Activated CD8-positive, alpha-beta memory T cell treated with anti-CD3 and anti-CD28 coated beads for 1 hour (primary cell): ENCODE measurements at places on chromosomes 11 and 22.

GRCh38 chr22:23098718-23099530 lies 28.6 kb downstream of the GNAZ start:
- DNase-seq = no peak

DNA sequence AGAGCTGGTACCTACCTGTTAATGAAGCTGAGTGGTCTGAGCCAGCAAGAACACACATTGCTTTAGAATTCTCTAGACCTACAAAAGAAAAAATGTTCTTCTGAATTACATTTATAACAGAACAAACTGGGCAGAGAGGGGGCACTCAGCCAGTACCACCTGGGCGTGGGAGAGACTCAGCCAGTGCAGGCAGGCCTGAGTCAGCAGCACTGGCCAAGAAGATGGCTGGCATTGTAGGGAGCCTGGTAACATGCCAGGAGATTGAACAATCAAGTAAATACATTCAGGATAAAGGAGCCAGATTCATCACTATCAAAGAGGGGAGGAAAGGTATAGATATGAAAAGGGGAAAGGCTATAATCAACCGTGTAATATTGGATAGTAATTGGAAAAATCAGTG lies 19.9 kb downstream of the SERGEF start:
- no peak for DNase-seq

DNA sequence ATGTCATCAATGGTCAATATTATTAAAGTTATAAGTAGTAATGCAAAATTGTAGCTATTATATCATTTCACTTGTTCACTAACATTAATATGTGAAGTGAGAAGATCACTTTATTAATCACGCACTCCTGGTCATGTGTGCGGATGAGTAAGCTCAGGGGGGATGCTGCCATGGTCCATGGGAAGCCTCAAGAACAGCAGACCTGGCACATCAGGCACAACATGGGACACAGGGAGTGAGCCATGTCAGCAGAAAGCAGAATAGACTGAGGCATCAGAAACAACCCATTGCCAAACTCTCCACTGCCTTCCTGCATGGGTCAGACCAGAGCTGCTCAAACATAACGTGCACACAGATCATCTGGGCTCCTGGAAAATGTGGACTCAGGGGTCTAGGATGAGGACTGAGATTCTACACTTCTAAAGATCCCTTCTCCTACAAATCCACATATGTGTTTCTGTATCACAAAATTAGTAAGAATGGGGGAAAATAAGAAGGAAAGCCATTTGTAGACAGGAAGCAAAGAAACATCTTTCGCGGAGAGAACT lies 63.8 kb upstream of the VPREB1 start:
- no peak for DNase-seq

DNA sequence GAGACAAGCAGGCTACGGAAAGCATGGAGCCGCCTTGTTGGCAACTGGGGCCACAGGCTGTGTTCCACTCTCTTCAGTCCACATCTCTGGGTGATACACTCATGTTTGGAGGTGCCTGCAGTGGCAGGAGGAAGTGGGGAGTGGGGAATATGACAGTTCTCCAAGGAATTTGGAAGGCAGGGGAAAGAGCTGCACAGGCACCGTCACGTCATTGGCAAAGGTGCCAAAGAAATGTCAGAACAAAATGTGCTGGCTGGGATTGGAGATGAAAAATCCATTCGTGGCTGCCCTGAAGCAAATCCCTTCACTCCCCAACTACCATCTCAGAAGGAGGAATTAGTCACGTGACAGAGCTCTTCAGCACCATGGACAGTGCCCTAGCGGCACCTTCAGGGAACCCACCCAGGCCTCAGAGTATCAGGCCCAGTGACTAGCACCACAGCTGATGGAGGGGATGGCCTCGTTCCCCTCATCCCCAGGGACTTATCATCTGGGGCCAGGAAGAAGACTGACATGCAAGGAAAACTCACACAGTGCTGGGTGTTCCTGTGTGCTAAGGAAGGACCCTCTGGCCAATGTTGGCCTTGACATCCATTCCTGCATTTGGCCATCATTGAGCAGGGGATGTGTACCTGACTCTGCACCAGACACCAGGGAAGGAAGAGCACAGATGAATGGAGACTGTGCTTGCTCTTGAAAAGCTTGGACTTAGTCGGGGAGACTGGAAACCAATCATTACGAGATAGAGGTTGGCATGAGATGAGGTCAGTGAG lies 48.5 kb upstream of the PRDM11 start:
- no peak for DNase-seq

DNA sequence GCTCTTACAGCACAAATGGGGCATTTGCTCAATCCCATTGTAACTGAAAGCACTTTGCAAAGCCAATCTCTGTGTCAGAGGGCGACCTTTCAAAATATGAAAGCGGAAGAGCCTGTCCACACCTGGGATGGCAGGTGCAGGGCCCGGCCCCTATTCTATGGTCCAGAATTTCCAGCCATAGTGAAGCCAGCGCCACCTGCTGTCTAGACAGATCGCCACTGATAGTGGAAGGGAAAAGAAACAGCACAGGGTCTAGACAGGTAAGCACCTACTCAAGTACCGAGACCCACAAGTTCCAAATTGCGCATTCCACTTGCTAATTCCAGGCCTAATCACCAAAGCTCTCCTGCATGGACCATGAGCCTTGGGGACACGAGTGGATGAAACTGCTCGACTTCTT lies 141.4 kb downstream of the NTM start:
- DNase-seq = no peak

- no peak for DNase-seq
These were observed 1204.7 kb downstream of the BRD1 start for GRCh38 chr22:48622891-48623545.

DNA sequence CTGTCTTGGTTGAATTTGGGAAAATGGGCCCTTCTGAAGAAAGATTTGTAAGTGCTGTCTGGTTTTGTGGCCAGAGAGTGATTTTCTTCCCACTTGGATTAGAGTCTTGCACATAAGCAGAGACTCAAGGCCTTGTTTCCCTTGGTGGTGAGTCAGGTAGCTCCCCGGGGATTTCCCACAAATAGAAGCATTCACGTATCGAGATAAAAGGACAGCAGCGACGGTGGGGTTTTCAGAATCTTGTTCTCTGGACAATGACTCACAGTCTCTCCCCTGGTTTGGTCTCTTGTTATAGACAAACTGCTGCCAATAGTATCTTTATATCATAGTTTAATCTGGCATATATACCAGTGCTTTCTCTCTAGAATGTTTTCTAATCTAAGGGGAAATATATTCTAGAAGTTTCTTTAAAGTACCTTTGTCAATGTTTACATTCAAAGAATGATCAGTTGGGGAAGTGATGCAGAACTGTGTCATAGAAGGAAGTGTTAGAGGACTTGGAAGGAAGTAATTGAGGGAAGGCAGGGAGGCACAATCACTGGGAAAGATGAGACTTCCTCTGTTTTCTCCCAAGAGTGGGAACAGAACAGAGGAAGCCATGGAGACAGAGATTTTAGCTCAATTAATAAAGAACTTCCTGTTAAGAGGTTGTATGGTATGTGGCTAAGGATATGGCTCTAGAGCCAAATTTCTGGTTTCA lies 18.1 kb downstream of the POLA2 start:
- peak; percentile 11 for DNase-seq

- no peak for DNase-seq
These were observed 14.2 kb upstream of the TECTA start for GRCh38 chr11:121086866-121087265.

- no peak for DNase-seq
These were observed 91.4 kb downstream of the NELL1 start for GRCh38 chr11:20760811-20761210.

DNA sequence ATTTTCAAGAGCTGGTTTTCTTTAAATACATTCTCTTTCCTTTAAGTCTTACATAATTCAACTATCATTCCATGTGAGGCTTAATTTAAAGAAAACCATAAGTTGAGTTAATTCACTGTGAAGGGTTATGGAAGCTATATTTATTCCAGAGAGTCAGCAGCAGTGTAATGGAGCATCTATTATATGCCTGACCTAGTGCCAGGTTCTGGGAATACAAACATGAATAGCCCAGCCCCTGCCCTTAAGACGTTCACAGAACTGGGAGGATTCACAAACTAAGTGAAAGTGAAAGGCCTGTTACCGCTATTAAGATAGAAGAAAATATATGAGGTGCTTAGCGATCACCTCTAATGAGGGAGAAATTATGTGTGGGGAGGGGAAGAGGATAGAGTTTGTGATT lies 408.9 kb upstream of the CCDC90B start:
- no peak for DNase-seq

- no peak for DNase-seq
These were observed 98.3 kb downstream of the ARHGAP42 start for GRCh38 chr11:100785148-100785983.

GRCh38 chr11:83070044-83070701 lies 1.5 kb downstream of the RAB30 start:
- no peak for DNase-seq

DNA sequence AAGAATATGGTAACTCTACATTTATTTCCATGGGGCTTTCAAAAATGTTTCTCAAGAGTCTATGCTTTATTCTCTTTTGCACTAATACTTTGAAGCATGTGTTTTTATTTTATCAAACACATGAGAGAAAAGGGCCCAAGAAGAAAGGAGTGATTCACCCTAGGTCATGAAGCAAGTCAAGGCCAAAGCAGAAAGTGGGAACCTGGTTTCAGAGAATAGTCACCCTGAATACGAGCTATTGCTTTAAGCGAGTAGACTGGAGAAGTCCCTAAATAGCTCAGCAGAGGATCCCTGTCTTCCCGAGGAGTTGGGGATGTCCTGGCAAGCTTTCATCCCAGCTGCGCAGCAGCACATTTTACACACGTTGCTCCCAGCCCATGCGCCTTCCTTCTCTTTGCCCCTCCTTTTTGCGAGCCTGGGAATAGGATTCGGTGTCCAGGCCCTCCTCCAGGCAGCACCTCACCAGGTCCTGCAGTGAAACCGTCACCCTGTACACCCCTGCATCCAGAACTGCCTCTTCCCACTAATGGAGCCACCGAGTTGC lies 19.1 kb downstream of the MPEG1 start:
- DNase-seq = no peak

DNA sequence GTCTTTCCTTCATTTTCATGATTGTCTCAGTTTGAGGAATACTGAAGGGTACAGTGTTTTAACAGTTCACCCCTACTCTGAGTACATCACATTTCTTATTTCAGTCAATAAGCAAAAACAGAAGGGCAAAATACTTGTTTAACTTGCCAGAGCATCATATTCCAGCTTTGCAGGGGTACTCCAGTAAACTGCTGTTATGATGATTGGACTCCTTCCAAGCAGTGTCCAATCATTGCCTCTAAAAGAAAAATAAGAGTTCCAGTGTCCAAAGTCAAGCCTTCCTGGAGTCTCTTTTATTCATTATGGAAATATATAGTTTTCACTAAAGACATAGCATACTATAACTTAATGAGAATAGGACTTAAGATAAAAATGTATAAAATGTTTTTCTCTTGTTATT lies 105.1 kb downstream of the FANCF start:
- no peak for DNase-seq

DNA sequence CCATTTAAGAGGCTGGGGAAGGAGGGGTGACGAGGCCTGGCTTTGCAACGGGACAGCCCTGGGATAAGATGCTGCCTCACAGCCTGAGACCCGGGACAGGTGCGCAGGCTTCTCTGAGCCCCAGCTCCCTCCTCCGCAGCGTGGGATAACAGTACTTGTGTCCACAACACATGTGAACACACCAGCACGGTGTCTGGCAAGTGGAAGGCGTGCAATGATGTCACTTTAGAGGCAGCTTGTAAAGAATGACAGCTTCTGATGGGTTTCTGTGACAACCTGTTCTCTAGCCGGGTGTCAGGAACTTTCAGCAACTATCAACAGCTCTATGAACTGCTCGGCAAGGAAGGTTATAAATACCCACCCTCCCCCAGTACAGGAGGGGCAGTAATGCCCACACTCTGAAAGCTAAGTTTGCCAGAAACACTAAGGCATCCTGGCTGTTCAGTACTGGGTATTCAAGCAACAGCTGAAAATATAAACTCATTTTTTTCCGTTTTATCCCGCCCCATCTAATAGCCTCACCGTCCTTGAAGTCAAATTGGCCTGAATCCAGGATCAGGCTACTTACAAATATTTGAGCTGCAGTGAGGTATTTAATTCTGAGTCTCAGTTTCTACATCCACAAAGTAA lies 59.7 kb downstream of the MYH9 start:
- no peak for DNase-seq

DNA sequence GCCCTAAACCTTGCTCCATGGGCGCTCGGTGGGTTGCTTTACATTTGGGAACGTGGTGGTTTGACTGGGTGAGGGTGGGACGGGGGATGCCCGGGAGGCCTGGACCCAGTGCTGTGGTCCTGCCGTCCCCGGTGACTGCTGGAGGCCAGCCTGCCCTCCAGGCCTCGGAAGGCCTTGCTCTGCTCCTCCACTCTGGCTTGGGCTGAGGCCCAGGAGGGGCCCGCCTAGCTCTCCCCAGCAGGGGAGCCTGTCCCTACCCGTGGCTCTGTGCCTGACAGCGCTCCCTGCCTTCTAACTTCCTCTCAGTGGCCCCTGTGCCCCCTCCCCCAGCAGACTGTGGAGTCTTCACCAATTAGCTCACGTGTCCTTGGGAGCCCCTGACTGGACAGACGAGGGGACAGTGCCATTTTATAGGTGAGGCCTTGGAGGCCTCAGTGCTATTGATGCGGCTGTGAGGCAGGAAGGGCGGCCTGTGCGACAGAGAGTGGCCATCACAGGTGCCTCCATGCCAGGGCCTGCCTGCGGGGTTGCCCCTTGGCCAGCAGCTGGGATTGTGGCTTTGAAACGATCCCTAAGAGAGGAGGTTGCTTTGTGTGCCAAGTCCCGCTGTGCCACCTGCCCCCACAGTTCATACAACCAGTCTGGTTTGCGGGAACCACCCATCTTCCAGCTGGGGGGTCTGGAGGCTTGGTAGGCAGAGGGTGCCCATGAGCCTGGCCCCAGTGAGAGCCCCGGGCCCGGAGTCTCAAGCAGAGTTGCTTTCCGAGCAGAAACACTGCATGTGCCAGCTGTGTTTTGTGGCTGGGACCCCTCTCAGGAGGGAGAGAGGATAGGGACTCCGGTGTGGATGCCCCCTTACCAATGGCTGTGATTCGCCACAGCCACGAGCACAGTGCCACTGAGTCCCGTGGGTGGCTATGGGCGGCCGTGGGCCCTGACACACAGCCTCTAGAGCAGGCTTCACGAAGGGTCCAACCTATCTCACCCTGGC lies 17.7 kb downstream of the TPCN2 start:
- no peak for DNase-seq

DNA sequence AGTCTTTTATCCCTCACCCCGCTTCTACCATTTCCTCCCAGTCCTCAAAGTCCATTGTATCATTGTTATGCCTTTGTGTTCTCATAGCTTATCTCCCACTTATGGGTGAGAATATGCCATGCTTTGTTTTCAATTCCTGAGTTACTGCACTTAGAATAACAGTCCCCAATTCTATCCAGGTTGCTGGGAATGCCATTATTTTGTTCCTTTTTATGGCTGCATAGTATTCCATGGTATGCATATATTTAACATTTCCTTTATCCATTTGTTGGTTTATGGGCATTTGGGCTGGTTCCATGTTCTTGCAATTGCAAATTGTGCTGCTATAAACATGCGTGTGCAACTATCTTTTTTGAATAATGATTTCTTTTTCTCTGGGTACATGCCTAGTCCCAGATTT lies 114.9 kb downstream of the VPREB1 start:
- no peak for DNase-seq
